ENCODE measurements at places on chromosomes 3 and 15. TPM values are rescaled to one million over a fixed set of nuclear protein-coding genes. Genes with fewer than 3 reads are reported as not detected.
A peak's percentile ranks its signal among the peaks of the same experiment; 100 is the strongest.

MEX3B gene
- total RNA-seq, result 3.5 TPM

ZNF717 gene
- total RNA-seq, result 20.4 TPM

CCR3 gene
- total RNA-seq, result not detected

PPP1R14D gene
- total RNA-seq, result not detected

ESYT3 gene
- total RNA-seq, result 0.27 TPM

WDR93 gene
- 0.49 TPM for total RNA-seq

- no peak for DNase-seq
These were observed 11.1 kb upstream of the P2RY14 start for GRCh38 chr3:151289445-151289844.

DNA sequence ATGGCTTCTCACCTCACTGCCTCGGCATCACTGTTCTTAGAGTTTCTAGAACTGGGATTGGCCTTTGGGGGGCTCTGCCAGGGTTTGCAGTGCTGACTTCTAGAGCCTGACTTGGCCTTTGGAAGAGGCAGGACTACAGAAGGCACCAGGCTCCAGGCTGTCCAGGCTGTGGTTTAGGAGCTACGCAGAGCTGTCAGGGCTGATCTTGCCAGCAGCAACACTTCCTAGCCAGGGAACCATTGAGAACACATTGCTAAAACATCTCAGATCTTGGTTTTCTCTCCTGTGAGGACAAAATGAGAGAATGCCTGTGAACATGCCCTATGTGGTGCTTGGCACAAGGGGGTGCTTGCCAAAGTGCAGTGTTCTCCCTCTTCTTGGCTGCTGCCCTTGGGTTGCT, 34.6 kb upstream of the APEH start:
- no peak for DNase-seq

DNA sequence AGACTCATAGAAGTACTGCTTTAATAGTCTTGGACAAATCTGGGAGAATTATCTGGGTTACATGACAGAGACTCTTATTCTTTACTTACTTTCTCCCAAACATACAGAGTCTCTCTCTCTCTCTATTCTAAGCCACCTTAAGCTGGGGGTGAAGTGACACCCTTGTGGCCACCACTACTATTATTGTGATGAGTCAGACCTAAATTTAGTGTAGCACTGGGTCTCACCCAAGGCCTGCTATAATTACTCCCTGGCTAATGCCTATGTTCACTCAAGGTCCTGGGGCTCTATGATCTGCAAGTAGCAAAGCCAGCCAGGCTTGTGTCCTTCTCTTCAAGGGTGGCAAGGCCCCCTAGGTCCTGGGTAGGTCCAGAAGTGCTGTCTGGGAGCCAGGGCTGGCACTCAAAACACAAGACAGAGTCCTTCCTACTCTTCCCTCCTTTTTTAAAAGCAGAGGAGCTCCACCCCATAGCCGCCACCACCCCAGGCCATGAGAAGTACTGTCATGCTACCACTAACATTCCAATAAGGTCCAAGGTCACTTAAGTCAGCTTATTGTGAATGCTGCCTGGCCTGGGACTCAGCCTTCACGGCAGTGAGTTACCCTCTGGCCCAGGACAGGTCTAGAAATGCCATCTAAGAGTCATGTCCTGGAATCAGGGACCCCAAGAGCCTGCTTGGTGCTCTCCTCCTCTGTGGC, 183.6 kb downstream of the POLQ start:
- DNase-seq, result no peak

GRCh38 chr3:103494512-103494911, 1059.7 kb downstream of the ZPLD1 start:
- DNase-seq, result no peak

DNA sequence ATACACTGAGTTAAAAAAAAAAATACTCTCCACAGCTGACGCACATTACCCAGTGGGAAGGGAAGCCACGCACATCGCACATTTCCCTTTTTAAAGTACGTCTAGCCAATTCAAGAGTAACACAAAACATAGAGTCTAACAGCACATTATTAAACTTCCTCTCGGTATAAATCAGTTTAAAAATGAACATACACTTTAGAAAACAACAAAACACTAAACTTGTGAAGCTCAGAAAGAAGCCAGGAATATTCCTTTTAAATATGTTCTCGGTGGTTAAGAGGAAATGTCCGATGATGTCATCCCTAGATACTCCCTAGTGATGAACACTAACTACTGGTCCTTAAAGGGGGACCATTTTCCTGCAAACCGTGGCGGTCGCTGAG, 721 bp downstream of the MYEF2 start:
- peak; percentile 42 for DNase-seq

Measured in fibroblast of the aortic adventitia (primary cell).